Neural cell (in vitro differentiated cells): ENCODE measurements at places on chromosomes 3 and 15. TPM values are rescaled to one million over a fixed set of nuclear protein-coding genes. Genes with fewer than 3 reads are reported as not detected.

The AHSG gene
- polyA plus RNA-seq, result 0.40 and 1.1 TPM in 2 replicates

The TRH gene
- polyA plus RNA-seq, result 2.6 TPM in 2 replicates

The GPR62 gene
- polyA plus RNA-seq, result not detected in 2 replicates

The STRIT1 gene
- 1.1 and 1.2 TPM in 2 replicates for polyA plus RNA-seq

The CHRM5 gene
- polyA plus RNA-seq, result 0.10 and 3.9 TPM in 2 replicates

The PIGZ gene
- 5.8 and 6.5 TPM in 2 replicates for polyA plus RNA-seq

The SLC9A9 gene
- polyA plus RNA-seq, result 0.22 and 0.54 TPM in 2 replicates

The SUCNR1 gene
- polyA plus RNA-seq, result not detected in 2 replicates

The DHFR2 gene
- polyA plus RNA-seq, result 5.6 and 7.4 TPM in 2 replicates

The CFAP100 gene
- polyA plus RNA-seq, result 2.3 TPM in 1 of 2 replicates, not detected in the other

The SCN5A gene
- polyA plus RNA-seq, result 0.24 TPM in 1 of 2 replicates, not detected in the other

The FBXW12 gene
- polyA plus RNA-seq, result not detected in 2 replicates
